ENCODE measurements at places on chromosomes 1 and 21.

DNA sequence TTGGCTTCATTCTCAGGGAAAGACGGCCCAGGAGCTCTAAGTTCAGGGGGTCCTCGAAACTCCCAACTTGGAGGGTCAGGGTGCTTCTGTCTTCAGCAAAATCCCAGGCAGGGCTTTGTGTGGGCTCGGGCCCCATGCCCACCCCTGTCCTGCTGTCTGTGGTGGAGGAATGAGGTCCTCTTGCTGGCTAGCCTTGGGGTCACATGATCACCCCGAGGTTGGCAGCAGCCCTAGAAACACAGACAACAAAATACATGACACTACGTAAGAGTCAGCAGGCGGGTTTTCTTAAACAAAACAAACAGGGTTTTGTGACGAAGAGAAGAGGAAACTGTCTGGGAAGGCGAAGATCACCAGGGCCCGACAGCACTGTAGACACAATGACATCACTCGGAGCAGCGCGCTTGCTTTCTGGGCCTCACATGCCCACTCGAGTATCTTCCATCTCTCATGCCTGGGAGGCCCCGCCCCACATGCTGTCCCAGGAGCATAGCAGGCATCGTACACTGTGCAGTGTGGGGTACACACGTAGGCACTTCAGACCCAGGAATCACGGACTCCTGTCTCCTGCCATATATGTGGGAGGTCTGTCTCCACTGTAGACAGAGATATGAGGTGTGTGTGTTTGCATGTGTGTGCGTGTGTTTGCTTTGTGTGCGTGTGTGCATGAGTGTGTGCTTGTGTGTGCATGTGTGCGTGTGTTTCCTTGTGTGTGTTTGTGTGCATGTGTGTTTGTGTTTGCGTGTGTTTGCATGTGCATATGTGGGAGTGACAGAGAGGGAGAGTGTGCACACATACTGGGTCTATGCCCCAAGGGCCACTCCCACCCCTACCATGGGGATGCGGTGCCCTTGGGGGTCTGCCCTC, 94.7 kb downstream of the SIK1 start:
- DNase-seq, result no peak

GRCh38 chr1:1391225-1391624, 7.9 kb downstream of the CCNL2 start:
- DNase-seq, result no peak

DNA sequence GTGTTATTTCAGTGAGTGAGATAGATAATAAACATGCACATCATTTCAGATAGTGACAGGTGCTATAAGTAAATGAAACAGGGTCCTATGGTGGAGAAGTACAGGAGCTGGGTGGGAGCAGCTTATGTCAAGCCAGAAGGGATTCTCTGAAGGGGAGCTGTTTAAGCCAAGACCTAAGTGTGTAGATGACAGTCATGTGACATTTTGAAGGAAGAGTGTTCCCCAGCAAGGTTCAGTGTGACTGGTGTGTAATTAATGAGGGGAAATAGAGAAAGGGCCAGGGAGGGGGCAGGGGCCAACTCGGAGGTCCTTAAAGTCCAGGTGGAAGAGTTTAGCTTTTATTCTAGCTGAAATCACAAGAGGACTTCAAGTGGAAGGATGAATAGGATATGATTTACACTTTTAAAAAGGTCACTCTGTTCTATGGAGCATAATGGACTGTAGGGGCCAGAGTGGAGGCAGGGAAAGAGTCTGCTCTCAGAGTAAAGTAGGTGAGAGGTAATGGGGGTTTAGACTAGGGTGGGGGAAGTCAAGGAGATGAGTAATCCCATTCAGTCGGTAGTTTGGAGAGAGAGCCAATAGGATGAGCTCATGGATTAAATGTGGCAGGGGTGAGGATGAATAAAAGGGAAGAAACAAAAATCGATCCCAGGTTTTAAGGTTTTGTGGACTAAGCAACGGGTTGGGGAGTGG, 243.1 kb downstream of the CACNA1E start:
- no peak for DNase-seq

- no peak for DNase-seq
Observed at GRCh38 chr1:107251839-107252238, 111.0 kb downstream of the NTNG1 start.

DNA sequence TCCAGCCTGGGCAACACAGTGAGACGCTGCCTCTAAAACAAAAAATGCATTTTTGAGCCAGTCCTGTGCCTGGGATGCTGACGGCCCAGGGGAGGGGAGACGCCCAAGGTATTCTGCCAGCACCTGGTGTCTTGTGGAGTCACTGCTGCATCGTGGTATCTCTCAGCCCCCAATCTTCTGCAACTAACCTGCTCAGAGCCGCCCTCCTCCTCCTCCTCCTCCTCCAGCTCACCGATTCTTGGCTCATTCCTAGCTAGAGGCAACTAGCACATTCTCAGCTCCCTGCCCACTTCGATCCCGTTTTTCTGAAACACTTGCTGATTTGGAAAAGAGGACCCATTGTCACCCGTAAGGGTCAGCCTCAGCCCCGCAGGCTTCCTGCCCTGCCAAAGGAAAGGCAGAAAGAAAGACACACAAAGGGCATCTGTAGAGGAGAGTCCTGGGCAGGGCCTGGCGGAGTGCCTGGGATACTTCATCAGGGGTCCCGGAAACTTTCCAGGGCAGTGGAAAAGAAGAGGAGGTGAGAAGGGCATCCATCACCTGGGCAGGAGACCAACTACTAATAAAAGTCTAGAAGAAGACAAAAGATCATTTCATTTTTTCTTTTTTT, 20.7 kb downstream of the GPR157 start:
- DNase-seq, result no peak

DNA sequence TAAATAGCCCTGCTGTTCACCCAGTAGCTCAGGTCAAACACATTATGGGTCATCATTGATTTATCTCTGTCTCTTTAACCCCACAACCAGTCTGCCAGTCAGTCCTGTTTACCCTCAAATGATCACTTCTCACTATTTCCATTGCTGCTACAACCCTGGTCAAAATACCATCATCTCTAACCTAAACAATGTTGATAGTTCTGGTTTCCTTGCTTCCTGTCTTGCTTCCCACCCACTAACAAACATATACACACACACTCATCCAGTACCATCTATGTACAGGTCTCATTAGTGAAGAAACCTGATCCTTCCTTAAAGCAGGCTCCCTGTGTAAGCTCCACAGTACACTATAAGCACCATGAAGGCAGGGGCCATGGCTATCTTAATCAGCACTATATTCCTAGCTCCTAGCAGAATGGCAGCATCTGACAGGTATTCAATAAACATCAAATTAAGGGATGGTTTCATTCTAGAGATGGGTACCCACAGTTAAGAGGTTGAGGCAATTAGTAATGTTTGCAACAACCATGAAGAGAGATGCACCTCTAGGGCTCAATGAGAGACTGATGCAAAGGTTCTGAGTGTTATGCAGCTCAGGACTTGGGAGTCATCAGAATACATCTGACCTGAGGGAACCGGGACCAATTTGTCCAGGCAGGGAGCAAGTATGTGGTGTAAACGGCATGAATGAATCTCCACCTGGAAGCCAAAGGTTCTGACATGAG, 10.0 kb upstream of the TGFBR3 start:
- no peak for DNase-seq
